ENCODE measurements at places on chromosomes 3 and 15. TPM values are rescaled to one million over a fixed set of nuclear protein-coding genes. Genes with fewer than 3 reads are reported as not detected.
A peak's percentile ranks its signal among the peaks of the same experiment; 100 is the strongest.

GRCh38 chr3:141243271-141243707 lies 11.7 kb downstream of the PXYLP1 start:
- H3K27me3 ChIP-seq = no peaks in the 10 kb centered on the region
- no peaks in the 10 kb centered on the region for H3K36me3 ChIP-seq
- peaks cover 2% of the 10 kb centered on the region for H3K4me1 ChIP-seq
- H3K27ac ChIP-seq = no peak overlapping the region
- no peak overlapping the region for H3K4me3 ChIP-seq

DNA sequence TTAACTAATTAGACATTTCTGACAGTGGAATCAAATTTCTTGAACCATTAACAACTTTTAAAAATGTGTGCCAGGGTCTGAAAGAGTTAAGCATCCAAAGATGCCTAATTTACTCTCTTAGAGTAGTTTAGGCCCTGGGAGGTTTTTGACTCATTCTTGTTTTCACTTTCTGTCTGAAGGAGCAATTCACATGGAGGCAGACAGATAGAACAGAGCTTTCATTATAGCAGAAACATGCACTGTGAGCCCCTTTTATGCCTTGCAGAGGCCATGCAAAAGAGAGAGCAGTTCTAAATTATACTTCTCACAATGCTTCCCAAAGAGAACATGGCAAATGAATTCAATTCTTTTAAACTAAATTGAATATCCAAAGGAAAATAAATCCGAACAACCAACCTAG lies 554.8 kb downstream of the MFSD1 start:
- H3K36me3 ChIP-seq = no peaks in the 10 kb centered on the region
- H3K27me3 ChIP-seq = no peaks in the 10 kb centered on the region
- no peak overlapping the region for H3K4me3 ChIP-seq
- H3K4me1 ChIP-seq = no peaks in the 10 kb centered on the region
- H3K27ac ChIP-seq = no peak overlapping the region

- no peaks in the 10 kb centered on the region for H3K27me3 ChIP-seq
- no peak for DNase-seq
- no peaks in the 10 kb centered on the region for H3K4me1 ChIP-seq
- no peaks in the 10 kb centered on the region for H3K36me3 ChIP-seq
- no peak overlapping the region for H3K4me3 ChIP-seq
- H3K27ac ChIP-seq = no peak overlapping the region
Observed at GRCh38 chr15:38613085-38613484, 48.5 kb upstream of the RASGRP1 start.

Gene CSNK1G1
- total RNA-seq = 13.1 TPM

Gene TRPC1
- total RNA-seq = 35.7 TPM

GRCh38 chr3:150379469-150379868 lies 28.6 kb upstream of the TSC22D2 start:
- H3K4me3 ChIP-seq = no peak overlapping the region
- H3K27ac ChIP-seq = no peak overlapping the region
- no peak for DNase-seq
- no peaks in the 10 kb centered on the region for H3K4me1 ChIP-seq
- no peaks in the 10 kb centered on the region for H3K36me3 ChIP-seq

Gene KIF23
- 0.80 TPM for total RNA-seq

GRCh38 chr15:70702584-70702983 lies 60.8 kb downstream of the UACA start:
- no peak for DNase-seq
- H3K4me1 ChIP-seq = peaks cover 10% of the 10 kb centered on the region
- H3K27me3 ChIP-seq = no peaks in the 10 kb centered on the region
- H3K36me3 ChIP-seq = no peaks in the 10 kb centered on the region
- H3K4me3 ChIP-seq = no peak overlapping the region
- no peak overlapping the region for H3K27ac ChIP-seq

- no peak overlapping the region for H3K27ac ChIP-seq
- DNase-seq = no peak
- no peak overlapping the region for H3K4me3 ChIP-seq
- H3K27me3 ChIP-seq = no peaks in the 10 kb centered on the region
Observed at GRCh38 chr3:107082527-107082926, 294.7 kb upstream of the CCDC54 start.

- H3K4me3 ChIP-seq = no peak overlapping the region
- DNase-seq = no peak
- no peak overlapping the region for H3K27ac ChIP-seq
- no peaks in the 10 kb centered on the region for H3K4me1 ChIP-seq
- H3K36me3 ChIP-seq = no peaks in the 10 kb centered on the region
- H3K27me3 ChIP-seq = no peaks in the 10 kb centered on the region
Observed at GRCh38 chr15:93428807-93429351, 339.9 kb upstream of the RGMA start.

DNA sequence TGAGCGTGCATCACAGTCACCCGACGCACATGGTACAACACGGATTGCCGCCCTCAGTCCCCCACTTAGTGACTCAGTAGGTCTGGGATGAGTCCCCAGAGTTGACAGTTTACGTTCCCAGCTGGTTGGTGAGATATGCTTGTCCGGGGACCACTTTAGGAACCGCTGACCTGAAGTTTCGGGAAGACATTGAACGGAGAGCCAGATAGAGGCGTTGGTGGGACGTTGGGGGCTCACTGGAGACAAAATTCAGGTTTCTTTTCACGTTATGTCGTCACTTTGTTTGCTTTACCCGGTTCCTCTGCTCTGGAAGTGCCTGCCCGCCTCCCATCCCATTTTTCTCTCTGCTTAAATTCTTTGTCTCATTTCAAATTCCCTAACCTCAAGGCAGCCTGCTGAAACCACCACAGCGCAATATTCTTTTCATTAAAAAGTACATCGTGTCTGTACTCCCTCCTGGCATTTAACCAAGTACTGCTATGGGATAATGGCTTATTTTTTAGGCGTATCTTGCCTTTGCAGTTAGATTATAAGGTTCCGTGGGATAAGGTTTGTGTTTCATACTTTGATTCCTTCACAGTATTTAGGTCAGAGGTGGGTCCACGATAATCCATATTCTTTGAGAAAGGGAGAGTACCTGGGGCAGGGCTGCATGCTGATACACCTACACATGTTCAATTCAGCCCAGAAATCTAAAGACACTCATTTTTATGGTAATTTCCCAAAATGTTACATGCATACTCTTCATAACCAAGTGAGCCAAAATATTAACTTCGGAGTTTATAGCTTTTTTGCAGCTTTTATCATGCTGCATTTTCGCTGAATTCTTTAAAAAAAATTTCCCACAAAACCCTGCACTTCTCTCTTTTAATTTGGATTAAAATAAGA lies 921 bp downstream of the LMLN start:
- peaks cover 5% of the 10 kb centered on the region for H3K4me1 ChIP-seq
- H3K27ac ChIP-seq = peak overlapping the region; percentile 70
- H3K4me3 ChIP-seq = peak overlapping the region; percentile 89
- DNase-seq = no peak
- H3K27me3 ChIP-seq = no peaks in the 10 kb centered on the region
- H3K36me3 ChIP-seq = no peaks in the 10 kb centered on the region

GRCh38 chr15:25802285-25802830 lies 60.8 kb downstream of the ATP10A start:
- no peaks in the 10 kb centered on the region for H3K36me3 ChIP-seq
- H3K4me1 ChIP-seq = peaks cover 10% of the 10 kb centered on the region
- no peaks in the 10 kb centered on the region for H3K27me3 ChIP-seq
- no peak overlapping the region for H3K4me3 ChIP-seq
- no peak for DNase-seq

GRCh38 chr3:141471160-141471559 lies 15.7 kb upstream of the RASA2 start:
- H3K27me3 ChIP-seq = no peaks in the 10 kb centered on the region
- no peak for DNase-seq
- no peak overlapping the region for H3K4me3 ChIP-seq
- H3K4me1 ChIP-seq = no peaks in the 10 kb centered on the region

Gene LRRC49
- total RNA-seq = 34.6 TPM

Data from ovary (tissue), 10 donors.